NCI-H524 (cell line): ENCODE measurements at places on chromosomes 11 and 22.

GRCh38 chr11:57772562-57772961, 11.0 kb downstream of the CTNND1 start:
- DNase-seq, result no peak

DNA sequence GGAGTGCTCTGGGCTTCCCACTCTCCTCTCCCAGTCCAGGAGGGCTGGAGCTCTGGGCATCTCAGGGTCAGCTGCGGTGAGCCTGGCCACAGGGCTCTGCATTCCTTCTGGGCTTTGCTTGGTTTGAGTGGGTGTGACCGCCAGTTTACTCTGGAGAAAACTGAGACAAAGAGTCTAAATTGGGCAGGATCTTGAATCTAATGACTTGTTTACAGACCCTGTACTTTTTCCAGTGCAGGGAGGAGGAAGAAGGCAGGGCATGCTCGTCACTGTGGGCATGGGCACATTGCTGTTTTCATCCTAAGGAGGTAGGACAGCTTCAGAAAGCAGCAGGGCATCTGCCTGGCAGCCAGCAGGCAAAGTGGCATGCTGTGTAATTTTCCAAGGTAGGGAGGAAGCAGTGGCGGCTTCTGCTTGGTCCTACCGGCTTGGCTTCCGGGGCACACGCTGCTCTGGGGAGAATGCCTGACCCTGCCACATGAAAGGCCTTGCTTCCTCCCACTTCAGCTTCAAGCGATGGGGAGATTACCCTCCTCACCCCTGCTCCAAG, 22.9 kb downstream of the FLI1 start:
- DNase-seq, result no peak

DNA sequence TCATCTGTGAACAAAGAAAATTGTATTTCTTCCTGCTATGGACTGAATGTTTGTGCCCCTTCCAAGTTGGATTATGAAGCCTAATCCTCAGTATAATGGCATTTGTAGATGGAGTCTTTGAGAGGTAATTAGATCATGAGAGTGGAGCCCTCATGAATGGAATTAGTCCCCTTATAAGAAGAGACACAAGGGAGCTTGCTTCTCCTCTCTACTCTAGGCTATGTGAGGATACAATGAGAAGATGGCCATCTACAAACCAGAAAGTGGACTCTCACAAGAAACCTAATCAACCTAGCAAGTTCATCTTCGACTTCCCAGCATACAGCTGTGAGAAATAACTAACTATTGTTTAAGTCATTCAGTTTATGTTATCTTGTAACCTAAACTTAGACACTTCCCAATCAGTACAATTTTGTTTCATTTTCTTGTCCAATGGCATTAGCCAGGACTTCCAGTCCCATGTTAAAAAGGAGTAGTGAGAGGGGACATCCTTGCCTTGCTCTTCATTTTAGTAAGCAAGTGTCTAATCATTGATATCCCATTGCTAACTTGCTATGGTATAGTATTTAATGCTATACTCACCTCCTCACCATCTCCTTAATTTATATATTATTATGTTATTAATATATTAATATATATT, 45.7 kb downstream of the PDGFD start:
- DNase-seq, result no peak

DNA sequence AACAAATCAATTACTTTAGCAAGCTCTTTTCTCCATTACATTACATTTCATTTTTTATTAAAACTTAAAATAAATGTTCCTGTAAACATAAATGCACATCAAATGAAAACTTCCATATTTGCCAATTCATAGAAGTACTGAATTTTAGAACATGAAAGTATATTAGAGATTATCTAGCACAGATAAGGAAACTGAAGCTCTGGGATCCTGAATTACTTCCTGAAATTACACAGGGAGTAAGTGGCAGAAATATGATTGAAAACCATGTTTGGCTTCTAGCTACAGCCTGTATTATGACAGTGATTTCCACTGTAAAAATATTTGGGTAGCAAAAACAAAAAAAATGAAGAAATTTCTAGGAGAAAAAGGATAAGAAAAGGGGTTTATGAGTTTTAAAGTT, 387.3 kb downstream of the NELL1 start:
- DNase-seq, result no peak
